Activated T-cell treated with anti-CD3 and anti-CD28 coated beads, Interleukin-2, amount 50 U/mL, for 48 hours (primary cell): ENCODE measurements at places on chromosomes 2 and 18.

- DNase-seq = no peak
Observed at GRCh38 chr2:13005761-13006335, 289.1 kb downstream of the TRIB2 start.

- no peak for DNase-seq
Observed at GRCh38 chr2:135791418-135792190, 45.4 kb downstream of the LCT start.

- no peak for DNase-seq
Observed at GRCh38 chr2:176159663-176160250, 2.6 kb downstream of the HOXD3 start.

DNA sequence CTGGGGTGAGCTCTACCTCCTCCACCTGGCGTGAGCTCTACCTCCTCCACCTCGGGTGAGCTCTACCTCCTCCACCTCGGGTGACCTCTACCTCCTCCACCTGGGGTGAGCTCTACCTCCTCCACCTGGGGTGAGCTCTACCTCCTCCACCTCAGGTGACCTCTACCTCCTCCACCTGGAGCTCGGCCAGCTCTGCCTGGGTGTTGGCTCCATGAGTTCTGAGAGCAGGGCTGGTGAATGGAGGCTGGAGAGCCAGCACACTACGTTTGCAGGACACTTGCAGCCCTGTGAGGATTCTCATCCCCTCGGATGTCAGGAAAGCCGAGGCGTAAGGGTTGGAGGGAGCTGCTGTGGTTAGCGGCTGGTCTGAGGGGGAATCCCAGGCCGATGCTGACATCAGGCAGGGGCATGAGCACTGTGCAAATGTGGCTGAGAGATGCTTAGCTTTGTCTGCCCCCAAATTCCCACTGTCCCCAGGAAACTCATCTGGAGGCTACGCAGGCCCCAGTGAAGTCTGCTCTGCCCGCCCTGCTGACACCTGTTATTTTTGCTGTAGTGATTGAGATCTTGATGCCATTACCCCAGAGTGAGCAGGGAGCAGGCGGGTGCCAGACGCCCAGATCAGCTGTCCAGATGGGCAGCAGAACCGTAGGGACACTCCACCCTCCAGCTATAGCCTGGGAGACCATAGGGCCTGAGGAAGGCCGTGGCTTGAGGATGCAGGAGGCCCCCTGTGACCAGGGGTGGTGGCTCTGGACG, 3.3 kb downstream of the CROCC2 start:
- no peak for DNase-seq

DNA sequence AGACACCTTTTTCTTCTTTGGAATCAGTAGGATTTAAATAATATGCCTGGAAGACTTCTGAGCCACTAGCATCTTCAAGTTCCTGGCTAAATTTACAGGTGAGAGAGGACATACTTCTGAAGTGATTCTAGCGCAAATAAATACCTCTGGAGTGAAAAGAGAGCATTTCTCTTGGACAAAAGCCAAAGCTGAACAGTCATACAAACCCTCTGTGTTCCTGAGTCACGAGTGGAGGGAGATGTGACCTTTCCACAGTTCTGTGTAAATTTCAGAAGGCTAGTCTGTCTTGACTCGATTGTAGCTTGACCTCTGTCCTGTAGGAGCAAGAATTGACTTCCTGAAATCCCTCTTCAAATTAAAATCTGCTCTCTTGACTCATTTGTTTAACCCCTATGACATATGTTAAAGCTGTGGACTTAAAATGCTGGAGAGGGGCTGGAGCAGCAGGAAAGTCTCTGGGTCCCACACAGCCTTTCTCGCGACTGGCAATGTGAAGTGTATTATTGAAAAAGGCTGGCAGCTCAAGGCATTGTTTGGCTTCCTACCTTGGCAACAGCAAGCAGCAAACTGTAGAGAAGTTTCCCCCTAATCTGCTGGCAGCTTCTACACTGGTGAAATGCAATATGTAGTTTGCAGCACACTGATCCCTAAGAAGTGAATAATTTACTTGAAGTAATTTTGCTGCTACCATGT, 79.6 kb upstream of the GCFC2 start:
- no peak for DNase-seq

DNA sequence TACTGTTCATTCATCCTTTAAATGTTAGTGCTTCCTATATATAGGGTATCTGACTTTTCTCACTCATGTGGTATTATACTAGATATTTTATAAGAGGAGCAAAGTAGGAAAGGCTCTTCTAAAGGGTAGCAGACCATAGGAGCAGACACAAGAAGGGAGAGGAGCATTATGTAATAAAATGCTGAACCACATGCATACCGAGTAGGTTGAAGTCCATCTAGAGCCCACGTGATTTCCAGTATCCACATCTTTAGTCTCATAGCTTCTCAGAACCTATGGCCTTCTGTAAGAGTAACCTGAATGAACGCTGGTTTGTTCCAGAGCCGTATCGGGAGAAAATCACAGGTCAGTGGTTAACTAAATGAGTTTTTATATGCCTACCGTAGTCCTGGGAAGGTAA, 85.9 kb downstream of the MAP3K20 start:
- no peak for DNase-seq
